ENCODE measurements at places on chromosomes 4 and X.

DNA sequence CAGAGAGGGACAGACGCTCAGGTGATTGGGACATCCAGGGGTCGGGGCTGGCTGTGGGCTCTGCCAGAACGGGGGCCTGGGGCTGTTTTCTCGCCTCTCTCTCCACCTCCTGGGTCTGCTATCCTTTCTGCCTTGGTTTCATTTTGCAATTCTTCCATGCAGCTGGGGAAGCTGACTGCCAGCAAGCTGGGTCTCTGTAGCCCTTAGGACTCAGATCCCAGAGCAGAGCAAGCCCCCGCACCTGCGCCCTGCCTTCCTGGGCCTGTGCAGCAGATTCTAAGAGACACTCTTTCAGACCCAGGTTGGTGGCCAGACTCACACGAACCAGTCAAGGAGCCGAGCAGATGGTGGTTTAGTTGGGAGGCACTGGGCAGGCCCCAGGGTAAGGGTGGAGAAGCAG, 59.1 kb upstream of the GRPEL1 start:
- DNase-seq, result no peak

- DNase-seq, result no peak
These were observed 3.4 kb upstream of the HMX1 start for GRCh38 chr4:8874896-8875680.

DNA sequence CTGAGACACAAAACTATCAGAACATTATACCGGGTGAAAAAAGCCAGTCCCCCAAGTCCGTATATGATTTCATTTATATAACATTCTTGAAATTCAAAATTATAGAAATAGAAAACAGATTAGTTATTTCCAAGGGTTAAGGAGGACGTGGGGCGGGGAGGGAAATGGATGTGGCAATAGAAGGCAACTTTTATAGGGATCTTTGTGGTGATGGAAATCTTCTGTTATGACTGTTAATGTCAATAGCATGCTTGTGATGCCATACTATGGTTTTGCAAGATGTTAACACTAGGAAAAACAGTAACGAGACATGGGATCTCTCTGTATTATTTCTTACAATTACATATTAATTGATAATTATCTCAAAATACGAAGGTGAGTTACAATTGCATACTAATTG, 96.4 kb downstream of the LNX1 start:
- no peak for DNase-seq

DNA sequence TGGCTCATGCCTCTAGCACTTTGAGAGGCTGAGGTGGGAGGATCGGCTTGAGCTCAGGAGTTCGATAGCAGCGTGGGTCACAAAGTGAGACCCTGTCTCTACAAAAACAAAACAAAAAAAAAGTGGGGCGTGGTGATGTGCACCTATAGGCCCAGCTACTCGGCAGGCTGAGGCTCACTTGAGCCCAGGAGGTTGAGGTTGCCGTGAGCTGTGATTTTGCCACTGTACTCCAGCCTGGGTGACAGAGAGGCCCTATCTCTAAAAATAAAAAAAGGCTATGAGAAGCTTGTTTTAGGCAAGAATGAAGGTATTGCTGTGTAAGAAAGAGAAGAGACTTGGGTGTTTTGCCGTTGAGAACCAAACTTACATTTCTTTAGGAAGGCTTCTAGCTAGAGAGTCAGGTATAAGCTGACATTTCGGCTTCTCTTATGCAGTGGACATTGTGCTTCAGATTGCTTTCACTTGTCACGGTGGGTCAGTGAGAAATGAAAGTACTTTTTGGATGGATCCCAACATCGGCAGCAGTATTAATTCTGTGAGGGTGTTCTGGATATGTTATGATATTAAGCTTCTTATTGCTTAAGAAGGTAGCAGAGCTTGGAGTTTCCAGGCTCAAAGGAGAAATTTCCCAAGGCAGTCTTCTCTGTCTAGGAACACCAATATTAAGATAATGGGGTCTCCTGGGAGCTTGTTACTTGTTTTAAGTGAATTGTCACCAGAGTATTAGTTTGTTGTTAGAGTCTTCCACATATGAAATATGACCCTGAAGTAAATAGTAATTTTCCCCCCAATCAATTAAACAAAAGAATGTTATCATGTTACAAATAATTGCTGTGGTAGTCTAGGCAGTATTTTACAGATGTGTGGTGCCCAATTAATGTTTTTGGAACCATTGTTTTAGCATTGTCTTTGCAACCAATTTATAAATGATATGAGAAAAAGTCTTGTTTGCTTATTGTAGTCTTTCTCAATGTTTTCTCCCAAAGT, 17.6 kb downstream of the TMEM131L start:
- DNase-seq, result no peak

- no peak for DNase-seq
These were observed 5.3 kb downstream of the MPC1L start for GRCh38 chrX:40628506-40628905.

DNA sequence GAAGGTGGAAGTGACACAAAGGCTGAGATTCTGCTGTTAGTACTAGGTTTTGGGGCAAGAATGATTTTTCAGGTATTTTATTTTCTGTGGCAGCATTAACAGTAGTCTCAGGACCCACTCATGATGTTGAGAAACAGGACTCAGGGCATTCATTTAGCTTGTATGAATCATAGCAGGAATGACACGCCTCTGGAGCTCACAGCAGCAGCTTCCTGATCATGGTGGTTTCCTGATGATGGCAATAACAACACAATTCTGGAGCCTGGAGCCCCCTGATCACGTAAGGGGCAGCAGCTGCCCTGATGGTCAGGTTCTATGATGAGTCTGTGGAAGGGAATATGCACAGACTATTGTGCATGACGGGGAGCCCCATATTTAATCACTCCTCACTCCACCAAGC, 47.0 kb downstream of the TASL start:
- DNase-seq, result no peak

DNA sequence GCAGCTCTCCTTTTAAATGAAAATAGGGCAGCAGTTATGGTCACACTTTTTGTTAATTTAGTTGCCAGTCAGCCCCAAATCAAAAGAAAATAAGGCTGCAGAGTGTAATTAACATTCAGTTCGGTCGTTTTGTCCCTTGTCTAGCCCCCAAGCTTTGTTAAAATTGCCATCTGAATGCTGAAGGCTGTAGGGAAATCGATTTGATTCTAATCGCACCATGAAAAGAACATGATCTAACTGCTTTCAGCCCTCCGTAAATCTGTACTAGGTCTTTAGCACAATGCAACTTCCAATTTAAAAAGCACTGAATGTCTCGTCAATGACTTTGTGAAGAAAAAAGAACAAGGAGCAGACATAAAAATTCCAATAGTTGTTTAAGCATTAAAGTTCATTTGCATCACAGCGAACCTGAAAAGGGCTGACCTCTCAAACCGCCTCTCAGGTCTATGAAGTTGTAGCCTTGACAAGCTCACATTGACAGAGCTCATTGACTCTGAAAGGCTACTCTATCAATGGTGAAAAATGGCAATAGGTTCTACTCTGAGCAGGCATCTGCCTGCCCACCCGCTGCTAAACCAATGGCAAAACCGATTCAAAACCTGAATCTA, 48.9 kb downstream of the CHIC2 start:
- DNase-seq, result no peak

- DNase-seq, result no peak
These were observed 17.0 kb upstream of the ZNF280C start for GRCh38 chrX:130285710-130286109.

DNA sequence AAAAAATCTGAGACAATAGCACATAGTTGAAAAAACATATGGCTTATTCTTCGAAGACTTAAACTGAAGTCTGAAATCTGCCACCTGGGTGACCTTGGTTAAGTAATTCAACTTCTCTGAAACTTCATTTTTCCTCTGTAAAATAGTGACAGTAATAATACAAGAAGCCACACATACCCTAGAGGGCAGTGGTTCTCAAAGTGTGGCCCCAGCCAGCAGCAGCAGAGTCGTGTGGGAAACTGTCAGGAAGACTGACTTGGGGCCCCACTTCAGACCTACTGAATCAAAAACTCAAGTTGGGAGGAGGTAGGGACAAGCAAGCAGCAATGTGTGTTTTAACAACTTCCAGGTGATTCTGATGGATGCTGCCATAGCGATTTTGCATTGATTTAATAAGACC, 249.9 kb downstream of the HNRNPD start:
- no peak for DNase-seq

DNA sequence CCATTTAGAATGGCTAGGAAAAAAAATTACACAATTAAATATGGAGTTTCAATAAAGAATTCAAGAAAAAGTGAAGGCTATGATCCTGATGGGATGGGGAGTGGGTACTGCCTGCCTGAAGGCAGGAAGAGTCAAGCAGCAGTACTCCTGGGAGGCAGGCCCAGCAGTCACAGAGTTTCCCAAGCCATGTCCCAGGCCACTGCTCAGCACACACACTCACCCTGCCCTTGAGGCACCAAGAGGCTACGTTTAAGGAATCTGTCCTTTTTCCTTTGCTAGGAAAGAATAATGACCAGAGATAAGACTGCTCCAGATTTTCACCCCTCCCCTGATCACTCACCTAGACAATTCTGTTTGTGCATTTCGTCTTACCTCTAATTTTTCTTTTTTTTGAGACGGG, 30.2 kb downstream of the MAP7D3 start:
- DNase-seq, result no peak

DNA sequence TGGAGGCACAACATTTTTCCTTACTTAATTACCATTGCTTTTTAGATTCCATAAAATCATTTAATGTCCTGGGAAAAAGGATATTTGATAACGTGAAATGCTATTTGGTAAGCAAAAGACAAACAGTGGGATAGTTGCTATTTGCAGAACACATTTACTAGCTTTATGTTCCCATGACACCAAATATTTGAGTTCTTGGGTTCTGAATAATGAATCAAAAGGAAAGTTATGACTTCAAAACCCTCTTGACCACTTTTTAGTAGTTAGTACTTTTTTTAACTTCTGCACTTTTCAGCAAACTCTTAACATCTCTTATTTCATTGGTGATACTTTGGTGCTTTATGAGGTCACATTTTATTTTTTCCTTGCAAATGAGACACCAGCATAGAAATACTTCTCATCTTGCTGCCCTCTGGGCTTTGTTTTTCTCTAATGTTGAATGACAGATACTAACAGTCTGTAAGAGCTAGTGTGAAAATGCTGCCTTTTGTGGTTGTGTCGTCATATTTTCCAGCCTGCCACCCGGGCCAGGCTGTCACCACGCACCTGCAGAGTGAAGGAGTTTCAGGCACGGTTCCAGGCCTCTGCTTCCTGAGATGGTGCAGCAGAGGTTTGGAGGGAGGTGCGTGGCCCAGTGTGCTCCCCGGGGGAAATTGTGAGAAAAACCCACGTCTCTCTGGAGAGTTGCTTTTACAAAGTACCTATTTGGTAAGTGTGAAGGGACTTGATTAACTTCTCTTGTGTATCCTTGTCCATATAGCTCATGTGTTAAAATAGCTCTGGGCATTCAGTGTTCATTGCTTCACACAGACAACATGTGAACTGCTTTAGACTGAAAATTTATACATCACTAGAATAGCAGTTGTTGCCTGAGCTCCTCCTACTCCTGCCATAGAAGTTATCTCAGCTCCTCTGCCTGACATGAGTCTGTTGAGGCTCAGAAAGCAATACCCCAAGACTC, 34.7 kb downstream of the MSL3 start:
- DNase-seq, result no peak

DNA sequence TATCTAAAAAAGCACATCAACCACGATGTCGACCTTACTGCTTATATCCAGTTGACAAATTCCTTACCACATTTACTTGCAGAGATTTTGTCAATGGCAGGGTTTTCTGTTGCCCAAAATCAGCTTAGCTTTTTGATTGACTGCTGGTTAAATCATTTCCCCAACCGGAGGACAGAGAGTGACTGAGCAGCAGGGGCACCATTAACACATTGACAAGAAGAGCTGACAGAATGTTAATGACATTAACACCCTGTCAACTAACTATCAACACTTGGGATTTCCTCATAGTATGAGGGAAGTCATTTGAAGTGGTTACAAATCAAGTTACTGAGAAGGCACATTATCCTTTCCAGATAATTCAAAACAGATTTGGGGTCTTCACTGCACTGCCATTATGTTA, 368.4 kb downstream of the RPA4 start:
- DNase-seq, result no peak

- DNase-seq, result no peak
These were observed 54.0 kb downstream of the SLC9A7 start for GRCh38 chrX:46704767-46705386.

- DNase-seq, result no peak
These were observed 4.7 kb downstream of the SLIT2 start for GRCh38 chr4:20256381-20256881.

- DNase-seq, result no peak
These were observed 6.7 kb downstream of the UNC5C start for GRCh38 chr4:95541889-95542607.

- no peak for DNase-seq
These were observed 90.7 kb upstream of the DCLK2 start for GRCh38 chr4:149987330-149988086.

- DNase-seq, result no peak
These were observed 16.2 kb downstream of the GATB start for GRCh38 chr4:151744614-151745013.

- DNase-seq, result no peak
These were observed 281.3 kb upstream of the FTHL17 start for GRCh38 chrX:31353095-31353494.

- DNase-seq, result no peak
These were observed 19.5 kb downstream of the SMPX start for GRCh38 chrX:21738210-21738949.

GRCh38 chrX:109533631-109534030, 3.0 kb upstream of the NXT2 start:
- DNase-seq, result no peak

GRCh38 chr4:120506536-120506935, 416.0 kb downstream of the PRDM5 start:
- no peak for DNase-seq

DNA sequence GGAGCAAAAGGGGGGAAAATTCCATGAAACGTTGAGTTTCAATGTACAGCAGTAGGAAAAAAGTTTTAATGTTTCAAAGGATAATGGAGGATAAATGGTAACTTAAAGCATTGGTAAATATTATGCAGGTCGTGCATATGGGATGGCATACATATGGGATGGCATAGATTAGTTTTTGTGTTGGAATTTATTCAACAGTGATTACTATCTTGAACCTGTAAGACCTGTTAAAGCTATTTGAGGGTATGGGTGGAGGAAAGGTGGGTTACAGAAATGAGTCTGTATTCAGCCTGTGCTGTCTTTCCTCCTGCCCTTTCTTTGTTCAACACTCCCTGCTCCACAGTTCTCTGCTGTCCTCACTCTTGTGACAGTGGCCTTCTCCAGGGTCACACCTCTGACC, 54.6 kb downstream of the ARHGAP10 start:
- DNase-seq, result no peak

DNA sequence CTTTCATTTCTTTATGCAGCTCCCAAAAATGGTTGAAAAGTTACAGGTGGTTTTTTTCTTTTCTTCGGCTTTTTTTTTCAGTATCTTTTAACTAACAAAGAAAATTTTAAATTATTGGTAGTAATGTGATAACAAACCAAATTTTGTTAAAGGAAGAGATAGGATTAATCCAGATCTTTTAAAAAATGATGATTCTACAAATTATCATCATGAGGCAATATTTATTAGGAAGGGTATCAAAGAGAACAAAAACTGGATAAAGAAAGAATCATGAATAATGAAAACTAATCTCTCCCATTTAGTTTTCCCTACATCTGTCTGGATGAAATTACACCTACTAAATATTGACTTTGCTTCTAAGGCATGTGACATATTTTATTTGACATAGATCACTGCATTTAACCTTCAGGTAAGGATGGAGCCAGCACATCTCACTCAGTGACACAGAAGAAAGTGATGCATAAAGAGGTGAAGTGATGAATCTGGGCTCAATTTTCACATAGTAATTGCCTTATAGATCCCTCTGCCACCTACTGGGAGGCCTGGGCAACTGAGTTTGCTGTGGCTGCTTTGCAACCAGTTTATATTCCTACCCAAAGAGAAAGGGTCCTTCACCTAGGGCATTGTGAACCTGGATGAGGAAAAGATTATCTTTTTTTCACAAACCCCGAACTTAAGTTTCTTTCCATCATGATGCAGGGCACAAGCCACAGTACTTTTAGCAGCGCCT, 155.6 kb downstream of the HNRNPD start:
- no peak for DNase-seq

Measured in head of caudate nucleus (tissue), 42 donors.